D341Med (cell line): ENCODE measurements at places on chromosomes 2 and 18.

GRCh38 chr18:46062781-46063180 is 9.3 kb downstream of the PSTPIP2 start:
- DNase-seq, result no peak

DNA sequence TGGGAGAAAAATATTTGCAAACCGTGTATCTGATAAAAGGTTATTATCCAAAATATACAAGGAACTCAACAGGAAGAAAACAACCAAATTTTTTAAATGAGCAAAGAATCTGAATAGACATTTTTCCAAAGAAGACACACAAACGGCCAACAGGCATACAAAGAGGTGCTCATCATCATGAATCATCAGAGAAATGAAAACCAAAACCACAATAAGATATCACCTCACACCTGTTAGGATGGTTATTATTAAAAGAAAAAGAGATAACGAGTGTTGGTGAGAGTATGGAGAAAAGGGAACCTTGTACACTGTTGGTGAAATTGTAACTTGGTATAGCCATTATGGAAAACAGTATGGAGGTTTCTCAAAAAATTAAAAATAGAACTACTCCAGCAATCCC is 463.3 kb downstream of the IRS1 start:
- no peak for DNase-seq

- DNase-seq, result no peak
Measured at GRCh38 chr2:65940856-65941255, 494.1 kb upstream of the MEIS1 start.

DNA sequence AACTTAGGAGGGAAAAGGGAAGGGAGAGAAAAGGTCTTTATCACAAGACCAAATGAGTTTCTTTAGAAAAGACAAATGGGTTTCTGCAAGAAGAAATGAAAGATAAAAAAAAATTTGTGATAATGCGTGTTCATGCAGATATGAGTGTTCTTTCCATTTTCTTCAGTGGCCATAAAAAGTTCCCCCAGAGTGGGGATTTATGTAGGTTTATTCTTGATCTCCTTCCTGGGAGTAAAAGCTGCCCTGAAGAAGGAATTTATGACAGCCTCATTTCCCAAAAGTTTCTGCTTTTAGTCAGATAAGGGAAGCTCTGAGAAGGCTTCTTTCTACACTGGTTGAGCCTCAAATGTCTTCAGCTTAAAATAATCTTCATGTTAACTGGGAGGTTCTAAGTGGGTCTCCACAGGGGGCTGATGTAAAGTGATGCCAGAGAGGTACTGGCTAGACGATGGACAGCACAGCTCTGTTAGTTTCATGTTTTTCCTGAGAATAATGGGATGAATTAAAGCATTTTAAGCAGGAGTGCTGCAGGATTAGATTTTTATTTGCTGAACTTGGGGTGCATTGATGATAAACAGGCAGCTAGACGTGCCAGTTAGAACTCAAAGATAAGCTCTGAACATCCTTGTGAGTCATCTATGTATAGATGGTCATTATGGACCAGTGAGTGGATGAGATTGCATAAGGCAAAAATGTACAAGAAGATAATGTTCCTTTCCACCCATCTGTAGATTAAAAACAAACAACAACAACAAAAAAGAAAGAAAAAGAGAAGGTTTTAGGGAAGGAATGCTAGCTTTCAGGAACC is 99.4 kb upstream of the MSH2 start:
- DNase-seq, result no peak

GRCh38 chr2:169260846-169261642 is 101.3 kb downstream of the LRP2 start:
- no peak for DNase-seq

- no peak for DNase-seq
Measured at GRCh38 chr2:118059919-118060478, 28.3 kb upstream of the INSIG2 start.

GRCh38 chr2:99697811-99698568 is 208.2 kb upstream of the REV1 start:
- DNase-seq, result no peak

DNA sequence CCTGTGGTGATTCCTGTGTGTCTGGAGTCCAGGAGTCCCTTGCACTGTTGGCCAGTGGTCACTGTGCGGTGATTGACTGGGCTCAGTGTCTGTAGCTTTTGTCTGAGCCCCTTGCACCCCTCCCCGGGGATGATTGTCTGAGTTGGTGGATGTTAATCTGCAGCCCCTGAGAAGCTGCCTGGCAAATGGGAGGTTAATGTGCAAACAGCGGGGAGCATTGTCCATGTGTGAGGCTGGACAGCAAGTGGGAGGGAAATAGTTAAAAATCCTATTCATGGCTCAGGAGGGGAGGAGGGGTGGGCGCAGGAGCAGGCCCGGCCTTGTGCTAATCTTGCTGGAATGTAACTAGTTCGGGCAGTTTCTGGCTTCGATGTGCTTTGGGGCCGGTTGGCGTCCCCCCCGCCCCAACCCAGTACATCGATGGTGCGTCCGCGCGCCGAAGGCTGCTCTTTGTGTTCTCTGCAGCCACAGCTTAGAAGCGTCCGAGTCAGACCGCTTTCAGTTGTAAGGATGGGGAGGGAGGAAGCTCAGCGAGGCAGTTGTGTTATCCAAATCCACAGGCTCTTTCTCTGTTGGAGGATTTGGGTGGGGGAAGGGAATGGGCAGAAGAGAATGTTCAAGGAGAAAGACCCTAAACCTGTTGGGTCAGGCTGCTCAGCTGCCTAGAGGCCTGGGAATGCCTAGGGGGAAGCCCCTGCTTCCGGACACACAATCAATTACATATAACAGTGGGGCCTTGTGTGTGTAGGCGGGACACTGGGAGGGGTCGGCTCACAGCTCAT is 71.8 kb downstream of the TGOLN2 start:
- peak; percentile 50 for DNase-seq

DNA sequence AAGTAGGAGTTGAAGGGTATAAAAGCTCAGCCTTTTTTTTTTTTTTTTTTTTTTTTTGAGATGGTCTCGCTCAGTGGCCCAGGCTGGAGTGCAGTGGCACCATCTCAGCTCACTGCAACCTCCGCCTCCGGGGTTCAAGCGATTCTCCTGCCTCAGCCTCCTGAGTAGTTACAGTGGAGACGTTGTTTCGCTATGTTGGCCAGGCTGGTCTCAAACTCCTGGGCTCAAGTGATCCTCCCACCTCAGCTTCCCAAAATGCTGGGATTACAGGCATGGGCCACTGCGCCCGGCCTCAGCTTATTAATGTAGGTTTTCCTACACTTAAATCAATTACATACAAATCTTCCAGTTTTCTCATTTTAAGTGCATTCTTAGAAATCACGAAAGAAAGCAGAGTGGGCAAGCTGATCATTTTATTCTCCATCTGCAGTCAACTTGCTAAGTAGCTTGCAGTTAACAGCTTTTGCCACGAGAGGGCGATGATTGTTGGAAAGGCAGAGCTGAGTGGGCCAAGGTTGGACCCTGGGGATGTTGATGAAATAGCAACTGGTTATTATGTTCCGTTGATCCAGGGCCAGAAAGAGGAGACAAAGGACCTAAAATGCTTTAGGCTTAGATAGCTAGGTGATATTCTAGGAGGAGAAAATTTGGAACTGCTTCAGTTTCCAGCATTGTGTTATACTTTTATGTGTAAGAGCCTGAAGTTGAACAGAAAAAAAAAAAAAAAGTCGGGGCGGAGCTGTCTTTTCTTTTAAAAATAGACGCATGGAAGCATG is 234.4 kb upstream of the EPAS1 start:
- peak; percentile 77 for DNase-seq

GRCh38 chr2:117692001-117692763 is 122.3 kb upstream of the DDX18 start:
- DNase-seq, result no peak

- no peak for DNase-seq
Measured at GRCh38 chr2:107361751-107362381, 464.8 kb upstream of the RGPD4 start.

GRCh38 chr2:28692411-28692810 is 59.2 kb upstream of the PPP1CB start:
- no peak for DNase-seq

DNA sequence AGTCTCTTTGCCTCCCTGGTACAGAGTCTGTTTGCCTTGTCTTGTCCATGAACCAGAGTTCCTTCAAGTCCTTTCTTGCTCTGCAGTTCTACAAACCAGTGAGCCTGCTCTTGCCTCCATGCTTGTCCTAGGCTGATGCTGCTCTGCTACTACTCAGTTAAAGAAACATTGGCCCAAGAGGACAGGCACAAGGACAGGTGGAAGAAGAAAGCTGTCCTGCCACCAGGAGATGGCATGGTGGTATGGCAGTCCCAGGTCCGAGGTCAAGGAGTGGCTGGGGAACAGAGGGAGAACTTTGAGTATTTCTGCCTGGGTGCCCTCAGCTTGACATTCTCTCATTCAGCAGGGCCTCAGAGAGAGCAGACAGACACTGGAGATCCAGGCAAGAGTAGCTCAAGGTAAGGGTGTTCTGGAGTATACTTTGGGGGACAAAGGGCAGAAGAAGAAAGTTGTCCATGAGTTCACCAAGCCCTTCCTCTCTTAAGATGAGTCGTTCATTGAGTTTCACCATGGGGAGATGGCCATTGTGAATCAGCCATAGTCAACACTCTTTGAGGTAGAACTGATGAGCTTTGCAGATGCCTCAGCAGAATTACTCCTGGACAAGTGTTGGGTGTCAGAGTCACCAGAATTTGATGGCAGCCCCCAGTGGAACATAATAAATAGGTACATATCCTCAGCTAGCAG is 20.4 kb downstream of the TTC32 start:
- DNase-seq, result no peak

DNA sequence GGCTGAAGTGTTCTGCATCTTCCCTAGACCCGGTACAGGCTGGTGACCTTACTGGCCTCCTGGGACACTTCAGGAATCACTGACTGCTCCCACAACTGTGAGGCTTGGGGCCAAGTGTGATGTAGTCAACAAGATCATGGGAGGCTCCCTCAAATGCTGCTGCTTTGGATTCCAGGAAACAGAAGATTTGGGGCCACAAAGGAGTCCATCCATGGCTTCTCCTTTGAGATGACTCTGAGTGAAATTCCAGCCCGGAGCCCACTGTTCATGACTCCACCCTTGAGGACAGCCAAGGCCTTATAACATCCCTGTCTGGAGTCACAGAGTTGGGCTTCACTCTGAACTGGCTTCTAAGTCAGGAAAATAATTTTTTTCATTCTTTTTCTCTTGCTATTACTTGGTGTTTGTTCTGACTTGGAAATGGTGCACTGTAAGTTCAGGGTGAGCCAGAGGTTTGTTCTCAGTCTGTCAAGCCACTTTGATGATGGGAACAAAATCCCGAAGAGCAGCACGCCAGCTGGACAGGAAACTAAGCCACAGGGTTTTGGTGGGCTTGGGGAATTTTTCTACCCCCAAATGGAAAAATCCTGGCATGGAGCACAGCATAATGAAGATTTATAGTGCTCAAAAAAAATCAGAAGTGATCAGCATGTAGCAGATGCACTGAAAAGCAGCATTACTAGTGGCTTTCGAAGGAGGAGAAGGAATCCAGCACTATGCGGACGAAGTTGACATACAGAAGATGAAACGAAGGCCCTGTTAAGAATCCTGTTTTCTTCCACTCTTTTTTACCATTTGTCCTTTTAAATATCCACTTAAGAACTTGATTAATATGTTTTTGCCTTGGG is 98.1 kb upstream of the ZFP36L2 start:
- no peak for DNase-seq

GRCh38 chr2:19851116-19851695 is 50.6 kb downstream of the TTC32 start:
- DNase-seq, result no peak

- peak; percentile 42 for DNase-seq
Measured at GRCh38 chr18:55354795-55355194, 233.2 kb downstream of the TCF4 start.

DNA sequence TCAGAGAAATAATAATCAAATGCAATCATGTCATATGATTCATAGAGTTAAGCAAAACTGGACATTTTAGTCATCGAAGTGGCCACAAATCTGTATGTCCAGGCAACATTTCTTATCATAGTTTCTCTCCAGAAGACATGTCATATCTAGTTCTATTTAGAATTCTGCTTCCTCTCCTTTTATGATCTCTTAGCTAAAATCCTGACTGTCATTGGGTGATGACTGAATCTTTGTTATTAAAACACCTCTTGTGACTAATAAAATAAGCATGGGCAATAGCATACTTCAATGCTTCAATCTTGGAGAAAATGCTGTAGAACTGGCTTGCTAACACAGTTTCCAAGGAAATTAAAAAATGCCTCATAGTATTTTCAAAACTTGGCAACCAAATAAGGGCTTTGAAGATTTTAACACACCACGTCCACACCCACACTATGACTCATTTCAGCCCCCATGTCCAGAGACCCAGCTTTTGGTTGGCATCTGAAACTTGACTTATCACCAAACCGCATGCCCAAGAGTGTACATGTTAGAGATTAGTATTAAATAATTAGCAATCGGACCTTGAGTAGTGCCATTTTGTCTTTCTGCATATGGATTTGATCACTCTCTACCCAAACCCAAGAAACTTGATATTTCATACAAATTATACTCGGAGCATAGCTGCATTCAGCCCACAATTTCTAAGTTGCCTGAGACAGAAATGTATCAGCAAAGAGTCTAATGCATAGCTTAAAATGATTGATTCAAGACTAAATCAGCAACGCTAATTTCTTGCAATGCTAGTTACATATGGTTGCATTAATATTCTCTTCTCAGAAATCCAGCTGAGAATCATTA is 106.5 kb upstream of the ETAA1 start:
- no peak for DNase-seq

DNA sequence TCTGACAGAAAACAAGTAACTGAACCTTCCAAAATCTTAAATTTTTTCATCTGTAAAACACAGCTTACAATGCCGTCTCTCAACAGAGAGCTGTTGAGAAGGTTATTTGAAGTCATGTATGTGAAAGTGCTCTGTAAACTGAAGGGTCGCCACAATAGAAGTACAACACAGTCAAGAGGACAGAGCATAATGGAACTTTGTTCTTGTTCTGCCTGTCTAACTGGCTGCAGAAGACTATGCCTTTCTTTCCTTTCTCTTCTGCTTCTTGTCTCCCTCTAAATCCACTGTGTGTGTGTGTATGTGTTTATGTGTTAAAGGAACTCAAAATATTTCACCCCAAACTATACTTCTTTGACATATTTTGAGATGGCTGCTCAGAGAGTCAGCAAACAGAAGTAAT is 365.8 kb upstream of the RND3 start:
- no peak for DNase-seq
